ENCODE measurements at places on chromosomes 7 and 10. TPM values are rescaled to one million over a fixed set of nuclear protein-coding genes. Genes with fewer than 3 reads are reported as not detected.
A peak's percentile ranks its signal among the peaks of the same experiment; 100 is the strongest.

DNA sequence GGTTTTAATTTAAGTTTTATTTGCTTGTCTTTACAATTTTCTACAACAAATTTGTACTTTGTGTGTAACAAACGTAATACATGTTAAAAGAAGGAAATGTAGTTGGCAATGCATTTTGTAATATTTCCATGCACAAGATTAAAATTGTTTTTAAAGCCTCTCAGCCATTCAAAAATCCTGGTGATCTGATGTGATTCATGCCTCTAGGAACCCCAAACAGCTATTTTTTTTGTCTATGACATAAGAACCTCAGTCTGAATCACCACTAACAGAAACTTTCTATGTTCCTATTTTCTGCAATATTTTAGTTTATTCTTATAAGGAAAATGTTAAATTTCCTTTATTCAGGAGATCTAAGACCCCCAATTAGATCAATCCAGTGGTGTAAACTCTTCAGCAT lies 183.1 kb upstream of the YAE1 start:
- no peak for DNase-seq

Gene LAMB1
- total RNA-seq = 60.7 TPM

- peak; percentile 60 for DNase-seq
Observed at GRCh38 chr10:96130326-96130995, 364 bp downstream of the ZNF518A start.

GRCh38 chr7:105712877-105713276 lies 131.6 kb upstream of the EFCAB10 start:
- DNase-seq = no peak

DNA sequence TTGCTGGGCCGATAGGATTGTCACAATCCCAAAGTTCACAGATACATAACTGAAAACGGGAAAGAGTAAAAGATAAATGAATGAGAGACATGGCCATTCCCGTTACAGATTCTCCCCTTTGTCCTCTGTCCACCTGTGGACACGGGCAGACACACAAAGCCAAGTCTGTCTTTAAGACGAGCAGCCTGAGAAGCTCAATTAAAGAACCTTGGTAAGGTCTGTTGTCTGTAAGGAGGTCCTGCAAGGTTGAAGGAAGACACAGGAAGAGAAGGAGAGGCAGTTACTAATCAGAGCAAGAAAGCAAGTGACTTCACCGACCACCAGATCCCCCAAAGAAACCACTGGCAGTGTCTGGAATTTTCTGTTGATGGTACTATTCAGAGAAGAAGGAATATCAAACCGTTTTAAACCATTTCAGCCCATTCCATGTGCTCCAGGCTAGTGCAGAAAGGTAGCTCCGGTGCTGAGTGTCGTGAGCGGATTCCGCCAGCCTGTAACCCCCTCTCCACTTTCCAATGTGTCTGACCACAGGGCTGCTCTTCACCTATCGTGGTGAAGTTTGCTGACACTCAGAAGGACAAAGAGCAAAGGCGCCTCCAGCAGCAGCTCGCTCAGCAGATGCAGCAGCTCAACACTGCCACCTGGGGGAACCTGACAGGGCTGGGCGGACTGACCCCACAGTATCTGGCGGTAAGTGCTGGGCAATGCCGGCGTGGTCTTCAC lies 252.6 kb downstream of the CELF2 start:
- peak; percentile 89 for DNase-seq

DNA sequence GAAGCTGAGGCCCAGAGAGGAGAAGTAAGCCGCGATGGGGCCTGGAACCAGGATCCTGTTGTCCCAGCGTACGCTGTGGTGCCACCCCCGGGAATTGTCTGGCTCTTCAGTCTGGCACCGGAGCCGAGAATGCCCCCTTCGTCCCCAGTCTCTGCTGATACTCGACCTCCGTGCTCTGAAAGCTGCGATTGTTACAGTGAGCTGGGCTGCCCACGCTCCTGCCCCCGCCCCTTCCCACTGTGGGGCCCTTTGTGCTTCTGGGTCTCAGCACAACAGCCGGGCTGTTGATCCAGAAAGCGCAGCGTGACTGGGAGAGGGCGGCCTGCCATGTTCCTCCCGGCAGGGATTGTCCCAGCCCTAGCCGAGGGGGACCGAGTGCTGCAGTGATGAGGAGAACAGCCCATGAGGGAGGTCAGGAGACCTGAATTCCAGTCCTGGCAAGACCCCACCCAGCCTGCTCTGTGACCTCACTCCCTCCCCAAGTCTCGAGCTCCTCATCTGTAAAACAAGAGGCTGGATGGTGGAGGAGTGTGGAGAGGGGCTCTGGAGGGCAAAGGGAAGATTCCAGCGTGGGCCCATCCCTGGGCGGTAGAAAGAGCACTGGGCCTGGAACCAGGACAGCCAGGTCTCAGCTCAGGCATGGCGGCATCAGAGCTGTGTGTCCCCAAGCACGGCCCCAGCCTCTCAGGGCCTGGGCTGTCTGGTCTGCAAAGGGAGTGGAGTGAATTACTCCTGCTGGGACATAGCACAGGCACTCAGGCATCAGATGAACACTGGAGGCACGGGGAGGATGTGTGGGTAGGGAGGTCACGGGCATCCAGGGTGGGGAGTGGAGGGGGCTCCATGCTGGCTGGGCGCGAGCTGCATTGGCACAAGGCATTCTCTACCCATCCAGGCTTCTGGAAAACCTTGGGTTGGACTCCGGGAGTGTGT lies 43.6 kb downstream of the TSPAN15 start:
- DNase-seq = no peak

DNA sequence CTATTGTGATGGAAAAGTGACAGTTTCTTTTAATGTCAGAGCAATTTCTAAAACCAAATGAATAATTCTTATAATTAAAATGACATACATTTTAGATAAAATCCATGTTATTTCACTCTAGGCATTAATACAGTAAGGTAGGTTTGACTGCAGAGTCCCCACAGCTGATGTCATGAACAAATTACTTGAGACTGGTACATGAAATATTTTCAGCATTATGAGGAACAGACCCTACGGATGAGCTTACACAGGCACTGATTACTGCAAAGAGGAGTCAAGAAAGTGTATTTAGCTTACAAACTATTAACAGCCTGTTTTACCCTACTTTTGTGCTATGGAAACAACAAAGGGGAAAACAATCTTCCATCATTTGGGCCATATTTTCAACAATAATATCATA lies 8.9 kb downstream of the COL1A2 start:
- no peak for DNase-seq

Gene ZWINT
- 1.3 TPM for total RNA-seq

- DNase-seq = peak; percentile 88
Observed at GRCh38 chr10:79149662-79150443, 81.1 kb downstream of the ZMIZ1 start.

DNA sequence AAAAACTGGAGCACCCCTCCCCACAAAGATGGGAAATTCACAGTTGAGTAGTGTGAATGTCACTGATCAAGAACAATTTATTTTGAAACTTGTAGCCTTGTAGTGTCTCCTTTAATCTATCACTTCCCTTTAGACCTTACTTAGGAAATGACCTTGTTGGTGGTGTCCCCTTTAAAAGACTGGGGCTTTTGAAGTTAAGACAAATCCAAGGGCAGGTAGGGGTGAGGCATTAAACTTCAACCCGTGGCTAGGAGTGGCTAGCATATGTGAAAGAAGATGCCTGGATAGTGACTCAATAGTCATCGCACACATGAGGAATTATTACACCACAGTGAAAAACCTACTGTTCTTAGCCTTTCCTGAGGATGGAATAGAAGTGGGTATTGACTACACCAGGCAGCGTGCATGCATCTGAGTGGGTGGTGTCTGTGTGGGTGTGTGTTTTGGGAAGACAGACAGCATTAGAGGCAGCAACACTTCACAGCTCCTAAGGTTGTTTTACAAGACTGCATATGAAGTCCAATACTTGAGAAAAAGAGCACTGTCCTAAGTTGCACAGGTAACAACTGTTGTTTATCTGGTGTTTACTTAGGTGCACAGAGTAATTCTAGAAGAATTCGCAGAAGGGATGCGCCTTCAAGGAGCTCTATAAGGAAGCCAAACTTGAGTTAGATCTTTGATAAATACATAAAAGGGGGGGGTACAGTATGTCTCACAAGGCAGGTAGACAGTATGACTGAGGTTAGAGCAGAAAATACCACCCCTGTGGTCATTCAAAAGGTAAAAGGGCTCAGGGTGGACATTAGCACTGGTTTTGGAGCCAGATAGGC lies 32.9 kb downstream of the ABLIM1 start:
- no peak for DNase-seq

GRCh38 chr10:126732308-126732707 lies 61.8 kb upstream of the C10orf90 start:
- peak; percentile 16 for DNase-seq

DNA sequence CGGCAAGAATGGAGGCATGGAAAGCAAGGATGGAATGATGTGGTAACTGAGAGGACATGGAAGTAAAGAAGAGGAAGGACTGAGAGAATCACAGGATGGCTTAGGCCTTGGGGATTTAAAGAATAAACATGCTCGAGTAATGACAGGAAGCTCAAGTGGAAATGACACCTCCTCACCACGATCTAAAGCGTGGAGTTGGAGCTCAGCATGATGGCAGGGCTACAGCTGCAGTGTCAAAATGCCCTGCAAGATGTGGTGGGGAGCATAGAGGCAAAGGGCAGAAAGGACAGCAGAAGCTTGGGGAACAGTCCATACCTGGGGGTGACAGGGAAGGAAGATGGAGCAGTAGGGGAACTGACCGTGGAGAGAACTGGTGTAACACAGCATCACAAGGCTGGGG lies 229.5 kb upstream of the PLXNA4 start:
- DNase-seq = no peak

- DNase-seq = no peak
Observed at GRCh38 chr7:130822642-130823041, 88.6 kb upstream of the KLF14 start.

GRCh38 chr10:618229-618989 lies 71.1 kb downstream of the DIP2C start:
- DNase-seq = no peak

Data from right atrium auricular region (tissue), 2 donors.